Ecto neural progenitor cell (in vitro differentiated cells): ENCODE measurements at places on chromosomes 6 and 20.

GRCh38 chr20:9196110-9196509, 127.2 kb downstream of the PLCB4 start:
- no peak for DNase-seq

DNA sequence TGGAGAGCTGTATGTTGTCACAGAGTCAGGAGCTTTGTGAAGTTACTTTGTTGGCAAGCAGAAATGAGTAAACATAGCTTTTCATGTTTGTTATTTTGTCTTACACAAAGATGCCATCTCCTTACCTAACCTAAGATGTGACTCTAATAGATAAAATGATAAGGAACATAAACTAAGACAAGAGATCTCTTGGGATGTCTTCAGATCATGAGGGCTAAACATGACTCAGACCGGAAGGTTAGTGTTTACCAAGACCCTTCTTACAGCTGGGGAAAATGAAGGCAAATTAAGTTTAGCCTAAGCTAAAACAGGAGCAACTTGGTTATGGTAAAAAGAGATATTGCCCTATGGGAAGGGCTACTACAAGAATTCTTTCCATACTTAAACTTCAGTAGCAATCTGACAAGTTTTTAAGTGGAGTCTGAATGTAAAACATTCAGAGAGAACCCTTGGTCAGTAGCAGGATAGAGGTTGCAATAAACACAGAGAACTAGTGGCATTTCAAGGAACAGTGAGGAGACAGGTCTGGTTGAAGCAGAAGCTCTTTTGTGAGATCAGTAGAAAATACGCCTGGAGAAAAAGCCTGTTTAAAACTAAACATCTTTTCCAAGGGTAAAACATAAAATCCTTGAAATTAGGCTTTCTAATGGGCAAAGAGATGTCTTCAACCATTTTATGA, 29.9 kb downstream of the SGK1 start:
- no peak for DNase-seq

DNA sequence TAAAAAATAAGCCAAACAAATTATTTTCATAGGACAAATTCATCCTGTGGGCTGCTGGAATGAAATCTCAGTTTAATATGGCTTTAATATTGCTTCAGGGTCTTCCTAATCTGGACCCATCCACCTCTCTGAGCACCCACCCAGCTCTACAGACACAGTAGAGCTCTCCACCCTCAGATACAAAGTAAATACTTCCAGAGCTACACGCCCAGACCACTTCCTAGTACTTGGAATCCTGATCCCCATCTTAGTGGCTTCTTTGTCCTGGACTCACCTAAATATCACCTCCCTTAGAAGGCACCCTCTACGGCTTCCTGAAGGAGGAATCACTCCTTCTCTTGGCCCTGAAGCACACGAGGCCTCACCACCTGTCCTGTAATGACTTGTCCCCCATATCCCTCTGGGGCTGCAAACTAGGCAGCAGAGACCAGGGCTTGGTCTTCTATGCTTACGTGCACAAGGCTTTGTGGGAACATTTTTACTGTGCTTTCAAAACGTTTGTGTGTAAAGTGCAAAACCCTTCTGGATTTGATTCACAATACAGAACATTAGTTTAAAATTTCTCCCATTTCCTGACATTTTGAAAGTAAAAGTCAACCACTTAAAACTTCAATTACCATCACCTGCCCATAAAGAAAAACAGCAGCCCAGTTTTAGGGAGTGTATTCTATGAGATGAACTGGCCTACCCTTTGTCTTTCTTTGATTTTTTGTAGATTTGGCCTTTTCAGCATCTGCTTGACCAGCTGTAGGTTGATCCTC, 2.4 kb downstream of the CTCFL start:
- no peak for DNase-seq

- peak; percentile 89 for DNase-seq
Measured at GRCh38 chr6:33430991-33431879, 11.4 kb downstream of the SYNGAP1 start.

GRCh38 chr6:21741221-21742109, 147.9 kb downstream of the SOX4 start:
- no peak for DNase-seq

GRCh38 chr20:22728146-22728745, 143.9 kb upstream of the FOXA2 start:
- no peak for DNase-seq

DNA sequence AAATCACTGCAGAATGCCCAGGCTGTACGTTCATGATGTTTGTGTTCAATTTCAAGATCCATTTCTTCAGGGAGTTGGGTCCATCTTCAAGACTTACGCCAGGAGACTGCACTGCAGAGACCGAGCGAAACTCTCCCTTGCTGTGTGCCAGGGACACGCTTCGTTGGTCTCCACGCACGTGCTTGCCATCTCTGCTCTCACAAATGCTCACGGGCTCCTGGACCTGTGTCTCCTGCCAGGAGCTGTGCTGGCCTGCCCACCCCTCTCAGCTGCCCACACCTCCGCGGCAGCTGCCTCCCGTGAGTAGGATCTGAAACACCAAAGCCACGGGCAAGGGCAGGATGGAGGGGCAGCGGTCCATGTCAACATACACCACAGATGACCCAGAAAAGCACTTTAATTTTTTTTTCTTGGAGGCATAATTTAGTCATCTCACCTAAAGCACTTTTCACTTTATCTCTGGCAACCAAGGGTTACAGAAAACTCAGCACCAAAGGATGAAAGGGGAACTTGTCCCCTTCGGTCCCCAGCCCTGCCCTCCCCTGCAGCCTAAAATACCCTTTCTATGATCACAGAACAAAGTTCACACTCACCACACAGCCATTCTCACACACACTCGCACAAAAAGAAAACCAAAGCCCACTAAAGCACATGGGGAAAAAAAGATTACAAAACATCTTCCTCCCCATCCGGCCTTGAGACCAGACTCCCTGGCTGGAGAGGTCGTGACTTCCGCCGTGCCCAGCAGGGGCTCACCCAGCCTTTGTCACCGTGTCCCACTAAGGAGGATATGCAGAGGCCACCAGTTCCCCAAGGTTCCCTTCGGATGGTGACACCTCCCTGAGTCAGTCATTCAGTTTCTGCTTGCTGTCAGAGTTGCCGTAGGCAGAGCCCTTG, 137.9 kb downstream of the AGPAT4 start:
- no peak for DNase-seq

DNA sequence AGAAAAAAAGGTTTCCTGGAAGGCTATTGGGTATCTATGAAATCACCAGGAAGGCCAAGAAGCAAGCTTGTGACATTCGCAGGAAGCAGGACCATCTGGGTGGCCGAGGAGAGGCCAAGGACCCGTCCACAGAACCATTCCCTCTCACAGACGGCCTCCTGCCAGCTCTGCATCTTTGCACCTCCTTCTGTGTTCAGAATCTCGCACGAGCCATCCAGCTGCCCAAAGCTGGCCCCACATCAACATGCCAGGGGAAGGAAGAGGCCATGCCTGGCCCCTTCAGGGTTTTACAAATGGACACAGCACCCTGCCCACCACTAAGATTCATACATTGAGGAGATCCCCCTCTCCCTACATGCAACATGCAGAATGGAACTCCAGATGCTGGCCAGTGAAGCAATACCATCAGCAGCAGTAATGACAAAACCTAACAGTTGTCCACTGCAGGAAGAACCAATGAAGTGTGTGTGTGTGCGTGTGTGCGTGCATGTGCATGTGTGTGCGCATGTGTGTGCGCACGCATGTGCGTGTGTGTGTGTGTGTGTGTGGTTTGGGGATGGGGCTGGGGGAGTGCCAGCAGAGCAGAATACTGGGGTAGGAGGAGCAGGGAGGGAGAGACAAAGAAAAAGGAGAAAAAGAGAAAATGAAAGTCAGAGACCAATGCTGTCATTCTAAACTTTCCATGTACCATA, 184.2 kb upstream of the FOXQ1 start:
- no peak for DNase-seq

GRCh38 chr6:158285656-158286021, 26.6 kb upstream of the TULP4 start:
- no peak for DNase-seq

GRCh38 chr6:4979426-4979825, 24.4 kb downstream of the RPP40 start:
- no peak for DNase-seq

DNA sequence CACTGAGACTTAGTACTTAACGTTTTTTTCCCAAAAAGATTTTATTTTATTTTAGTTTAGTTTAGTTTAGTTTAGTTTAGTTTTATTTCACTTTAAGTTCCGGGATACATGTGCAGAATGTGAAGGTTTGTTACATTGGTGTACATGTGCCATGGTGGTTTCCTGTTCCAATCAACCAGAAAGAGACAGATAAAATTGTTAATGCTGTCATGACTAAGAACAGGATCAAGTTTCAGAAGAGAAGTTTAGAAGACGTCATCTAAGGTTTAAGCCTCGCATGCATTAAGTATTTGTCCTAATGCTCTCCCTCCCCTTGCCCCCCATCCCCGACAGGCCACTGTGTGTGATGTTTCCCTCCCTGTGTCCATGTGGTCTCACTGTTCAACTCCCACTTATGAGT, 540.0 kb downstream of the KHDRBS2 start:
- DNase-seq: no peak

GRCh38 chr6:24838081-24838480, 39.4 kb upstream of the ARMH2 start:
- no peak for DNase-seq

DNA sequence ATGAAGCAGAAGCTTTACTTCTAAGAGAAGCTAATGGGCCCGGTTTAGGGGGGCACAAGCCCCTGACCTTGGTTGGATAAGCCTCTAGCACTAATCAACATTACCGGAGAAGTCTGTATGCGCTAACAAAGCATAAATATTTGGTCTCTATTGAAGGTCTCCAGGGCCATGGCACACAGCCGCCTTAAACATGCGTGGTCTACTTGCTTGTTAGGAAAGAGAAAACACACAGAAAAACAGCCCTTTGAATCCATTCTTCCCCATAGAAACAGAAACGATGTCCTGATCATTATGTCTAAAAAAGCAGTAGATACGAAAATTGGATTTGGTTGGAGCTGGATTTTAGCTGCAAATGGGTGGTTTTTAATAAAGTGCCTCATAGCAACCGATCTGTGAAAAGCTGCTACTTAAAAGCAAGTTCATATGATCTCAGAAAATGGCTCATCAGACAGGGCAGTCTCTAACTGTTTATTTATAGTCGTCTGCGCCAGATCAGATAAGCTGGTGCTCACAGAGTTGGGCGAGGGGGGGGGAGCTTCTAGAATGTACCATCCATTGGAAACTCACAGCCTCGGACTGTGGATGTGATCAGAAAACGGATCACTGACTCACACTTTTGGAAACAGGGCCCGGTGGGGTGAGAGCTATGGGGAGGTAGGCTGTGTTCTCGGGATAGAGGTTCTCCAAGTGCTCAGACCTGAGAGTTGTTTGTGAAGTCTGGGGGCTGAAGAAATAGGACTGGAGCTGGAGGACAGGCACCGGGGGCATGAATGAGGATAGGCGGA, 35.3 kb upstream of the APCDD1L start:
- DNase-seq: no peak

DNA sequence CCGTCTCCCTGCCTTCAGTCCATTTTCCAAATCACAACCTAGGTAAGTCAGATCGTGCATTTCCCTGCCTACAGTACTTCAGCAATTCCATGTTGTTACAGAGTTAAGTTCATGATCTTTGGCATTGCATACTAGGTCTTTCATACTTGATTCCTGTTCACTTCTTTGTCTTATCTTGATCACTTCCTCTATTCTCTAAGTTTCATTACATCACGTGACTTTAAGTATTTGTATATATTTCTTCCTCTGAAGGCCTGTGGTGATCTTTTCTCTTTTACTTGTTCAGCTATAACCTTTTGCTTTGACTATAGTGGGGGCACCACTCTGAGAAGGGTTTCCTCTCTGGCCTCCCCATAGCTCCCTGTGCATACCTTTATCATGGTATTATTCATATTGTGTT, 100.2 kb downstream of the TRMT11 start:
- DNase-seq: no peak

DNA sequence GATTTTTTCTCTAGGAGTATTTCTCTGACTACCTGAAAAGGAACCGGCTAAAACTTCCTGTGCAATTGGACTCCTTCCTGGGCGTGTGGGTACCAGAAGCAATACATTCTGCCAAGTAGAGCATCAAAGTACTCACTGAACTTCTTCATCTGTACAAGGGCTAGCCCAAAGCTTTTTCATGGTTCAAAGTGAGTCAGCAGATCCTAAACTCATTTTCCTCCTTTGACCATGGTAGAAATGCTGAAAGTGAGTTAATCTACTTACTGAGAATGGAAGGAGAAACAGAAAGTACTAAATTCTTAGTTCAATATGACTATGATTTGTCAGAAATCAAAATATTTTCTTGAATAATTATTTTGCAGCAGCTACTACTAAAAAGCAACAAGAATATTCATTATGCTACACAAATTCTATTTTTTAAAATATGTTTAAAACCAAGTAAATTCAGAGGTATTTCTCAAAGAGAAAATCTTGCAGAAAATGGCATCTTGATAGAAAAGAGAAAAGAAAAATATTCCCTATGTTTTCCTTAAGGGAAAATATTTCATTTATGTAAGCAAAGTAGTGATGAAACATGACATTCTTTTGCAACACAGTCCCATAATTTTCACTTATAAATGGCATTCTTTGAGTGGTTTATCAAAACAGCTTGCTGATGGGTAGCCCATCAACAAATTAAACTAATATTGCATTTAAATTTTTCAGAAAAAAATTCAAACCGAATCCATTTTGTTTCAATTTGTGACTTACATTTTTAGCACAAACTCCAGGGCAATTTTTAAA, 3.7 kb upstream of the BEND6 start:
- DNase-seq: no peak

- DNase-seq: peak; percentile 72
Measured at GRCh38 chr6:33592595-33593413, 12.7 kb upstream of the BAK1 start.

DNA sequence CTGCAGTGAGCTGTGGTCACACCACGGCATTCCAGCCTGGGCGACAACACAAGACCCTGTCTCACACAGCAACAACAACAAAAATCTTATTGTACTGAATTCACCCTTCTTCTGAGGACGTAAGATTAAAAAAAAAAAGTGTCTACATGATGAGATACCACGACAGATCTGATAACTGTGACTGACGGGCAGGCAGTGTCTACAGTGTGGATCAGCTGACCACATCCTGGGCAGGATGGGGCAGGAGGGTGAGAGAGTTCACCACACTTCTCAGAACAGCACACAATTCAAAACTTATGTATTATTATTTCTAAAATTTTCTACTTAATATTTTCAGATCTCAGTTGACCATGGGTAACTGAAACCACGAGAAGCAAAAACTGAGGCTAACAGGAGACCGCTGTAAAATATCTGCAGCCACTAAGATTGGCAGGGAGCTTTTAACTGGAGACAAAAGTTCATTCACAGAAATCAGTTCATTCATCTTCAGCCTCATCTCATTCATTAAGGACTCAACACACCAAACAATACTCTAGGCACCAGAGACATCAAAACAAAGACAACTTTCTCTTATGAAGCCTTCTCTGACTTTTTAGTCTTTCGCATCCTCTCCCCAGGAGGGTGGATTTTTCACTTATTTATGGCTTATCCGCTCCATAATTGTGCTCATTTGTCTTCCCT, 15.7 kb upstream of the NHSL1 start:
- DNase-seq: no peak

GRCh38 chr20:52204136-52204535, 12.6 kb upstream of the ZFP64 start:
- DNase-seq: no peak

GRCh38 chr6:33878562-33878961, 74.8 kb upstream of the MLN start:
- no peak for DNase-seq
